NCI-H2171 treated with DMSO at 0.1 percent for 48 hours (cell line): ENCODE measurements at places on chromosomes 13 and 19.

DNA sequence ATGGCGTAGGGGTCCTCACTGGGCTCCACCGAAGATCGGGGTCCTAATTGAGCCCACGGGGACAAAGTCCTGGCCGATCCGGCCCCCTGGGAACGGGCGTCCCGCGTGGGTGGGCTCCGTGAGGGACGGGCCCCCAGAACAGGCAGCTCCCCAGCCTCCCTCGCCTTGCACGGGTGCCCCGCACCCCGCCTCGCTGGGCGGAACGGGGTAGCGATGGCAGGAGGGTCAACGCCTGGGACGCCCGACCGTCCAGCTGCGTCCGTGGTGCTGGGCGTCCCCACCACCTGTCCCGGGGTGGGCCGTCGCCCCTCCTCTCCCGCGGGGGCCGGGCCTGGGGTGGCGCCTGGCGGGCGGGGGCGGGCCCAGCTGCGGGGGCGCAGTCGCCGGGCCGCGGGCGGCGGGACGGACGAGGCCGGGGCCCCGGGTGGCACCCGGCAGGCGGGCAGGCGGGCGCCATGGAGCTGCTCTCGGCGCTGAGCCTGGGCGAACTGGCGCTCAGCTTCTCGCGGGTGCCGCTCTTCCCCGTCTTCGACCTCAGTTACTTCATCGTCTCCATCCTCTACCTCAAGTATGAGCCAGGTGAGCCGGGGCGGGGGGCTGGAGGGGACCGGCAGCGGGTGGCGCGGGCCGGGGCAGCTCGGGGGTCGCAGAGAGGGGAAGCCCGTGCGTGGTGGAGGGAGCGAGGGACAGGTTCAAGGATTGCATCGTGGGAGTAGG, at the start of gene TMEM38A:
Gene TMEM38A, plus strand, starts transcription at position 377 of the 717 bp plus-strand sequence. Its CDS starts 79 bp downstream, at position 456.
- peak; percentile 26 for DNase-seq

DNA sequence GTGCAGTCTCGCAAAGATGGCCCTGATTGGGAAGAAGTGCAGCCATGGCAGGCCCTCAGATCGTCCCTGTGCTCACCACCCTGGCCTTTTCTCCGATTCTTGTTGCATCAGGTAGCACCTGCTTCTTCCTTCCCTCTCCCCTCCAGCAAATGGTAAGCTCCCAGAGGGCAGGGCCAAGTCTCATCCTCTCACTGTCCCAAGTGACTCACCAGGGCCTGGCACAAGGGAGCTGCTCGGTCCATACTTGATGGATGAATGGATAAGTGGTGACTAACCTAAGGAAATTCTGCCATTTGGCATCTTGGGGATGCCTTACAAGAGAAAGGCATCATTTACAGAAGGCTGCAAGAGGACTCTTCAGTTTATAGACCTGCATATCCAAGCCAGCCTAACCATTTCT, 84.9 kb downstream of the ZIC5 start:
- no peak for DNase-seq

GRCh38 chr13:25137788-25138115, 34.3 kb downstream of the AMER2 start:
- DNase-seq: no peak

- no peak for DNase-seq
These were observed 63.1 kb downstream of the COG3 start for GRCh38 chr13:45527699-45528462.

GRCh38 chr19:56350416-56351045, 35.9 kb upstream of the ZSCAN5A start:
- peak; percentile 37 for DNase-seq

GRCh38 chr19:35076657-35077056, 35.1 kb downstream of the HPN start:
- peak; percentile 59 for DNase-seq

DNA sequence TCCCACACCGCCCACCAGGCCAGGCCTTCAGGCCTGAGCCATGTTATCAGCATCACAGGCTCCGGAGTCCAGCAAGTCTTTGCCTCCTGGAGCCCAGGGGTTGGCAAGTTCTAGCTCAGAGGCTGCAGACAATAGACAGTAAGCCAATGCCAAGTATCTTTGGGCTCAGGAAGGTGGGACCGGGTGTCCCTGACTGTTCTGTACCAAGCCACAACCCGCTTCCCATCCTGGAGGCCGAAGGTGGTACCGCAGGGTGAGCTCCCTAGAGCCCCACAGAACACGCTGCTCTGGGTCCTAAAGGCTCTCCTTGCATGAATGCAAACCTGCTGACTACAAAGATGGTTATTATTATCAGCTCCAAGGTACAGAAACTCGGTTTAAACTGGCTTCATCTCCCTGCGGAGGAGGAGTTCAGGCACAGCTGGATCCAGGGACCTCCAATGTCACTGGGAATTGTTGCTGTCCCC, 5.5 kb upstream of the FSTL3 start:
- no peak for DNase-seq

GRCh38 chr19:27997069-27997468, 1215.9 kb downstream of the UQCRFS1 start:
- no peak for DNase-seq

GRCh38 chr19:56110515-56111448, 10.3 kb downstream of the ZNF787 start:
- DNase-seq: no peak

DNA sequence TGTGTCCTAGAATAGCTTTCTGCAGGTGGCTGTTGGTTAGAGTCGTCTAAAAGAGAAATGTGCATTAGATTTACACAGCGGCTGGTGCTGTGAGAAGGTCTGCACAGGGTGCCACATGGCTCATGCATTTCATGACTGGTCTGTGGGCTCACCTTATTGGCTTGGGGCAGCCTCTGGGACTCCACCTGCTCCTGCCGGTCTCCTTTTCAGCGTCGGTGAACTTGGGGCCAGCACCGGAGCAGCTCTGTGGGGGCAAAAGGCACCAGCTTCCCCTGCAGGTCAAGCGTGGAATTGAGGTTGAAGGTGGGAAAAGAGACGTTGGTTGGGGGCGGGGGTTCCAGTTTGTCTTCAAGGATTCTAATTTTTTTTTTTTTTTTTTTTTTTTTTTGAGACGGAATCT, 3.1 kb upstream of the PNMA8C start:
- no peak for DNase-seq

DNA sequence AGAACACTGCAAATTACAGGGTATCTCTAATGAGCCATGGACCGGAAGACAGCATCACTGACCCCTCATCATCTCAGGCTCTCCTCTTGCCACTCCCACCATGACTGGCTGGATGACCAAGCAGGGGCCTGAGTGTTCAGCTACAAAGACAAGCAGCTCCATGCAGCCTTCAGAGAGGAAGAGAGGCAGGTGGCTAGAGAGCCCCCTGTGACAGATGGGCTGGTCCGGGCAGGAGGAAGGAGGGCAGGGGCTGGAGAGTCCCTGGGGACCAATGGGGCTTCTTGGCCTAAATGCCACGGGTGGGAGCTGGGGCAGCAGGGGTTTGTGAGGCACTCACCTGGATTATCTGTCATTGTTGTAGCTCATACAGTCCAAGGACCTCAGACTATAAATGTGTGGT, 12.8 kb upstream of the RASA3 start:
- peak; percentile 43 for DNase-seq

- no peak for DNase-seq
These were observed 11.0 kb downstream of the XAB2 start for GRCh38 chr19:7618348-7618747.

- DNase-seq: peak; percentile 14
These were observed 25.9 kb downstream of the ACSBG2 start for GRCh38 chr19:6161271-6161850.

GRCh38 chr19:12727745-12728433, 4.2 kb upstream of the TNPO2 start:
- no peak for DNase-seq
